ENCODE measurements at places on chromosomes 13 and 19.
A peak's percentile ranks its signal among the peaks of the same experiment; 100 is the strongest.

GRCh38 chr19:50461066-50461875, 15.0 kb upstream of the EMC10 start:
- DNase-seq, result peak; percentile 65

DNA sequence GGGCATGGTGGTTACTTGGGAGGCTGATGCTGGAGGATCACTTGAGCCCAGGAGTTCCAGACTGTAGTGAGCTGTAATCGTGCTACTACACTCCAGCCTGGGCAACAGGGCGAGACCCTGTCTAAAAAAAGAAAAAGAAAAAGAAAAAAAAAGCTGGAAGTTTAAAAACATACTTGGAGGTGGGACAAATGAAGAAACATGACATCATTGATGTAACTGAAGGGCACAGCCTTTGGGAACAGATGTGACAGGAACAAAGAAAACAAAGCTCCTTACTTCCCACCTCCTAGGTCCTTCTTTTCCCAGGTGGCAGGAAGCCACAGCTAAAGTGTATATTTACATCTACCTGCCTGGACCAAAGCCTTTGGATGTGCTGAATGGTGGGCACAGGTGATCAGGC, 1.9 kb downstream of the PEX11G start:
- DNase-seq, result no peak

- peak; percentile 34 for DNase-seq
Observed at GRCh38 chr13:113722921-113723320, 36.1 kb upstream of the TMEM255B start.

DNA sequence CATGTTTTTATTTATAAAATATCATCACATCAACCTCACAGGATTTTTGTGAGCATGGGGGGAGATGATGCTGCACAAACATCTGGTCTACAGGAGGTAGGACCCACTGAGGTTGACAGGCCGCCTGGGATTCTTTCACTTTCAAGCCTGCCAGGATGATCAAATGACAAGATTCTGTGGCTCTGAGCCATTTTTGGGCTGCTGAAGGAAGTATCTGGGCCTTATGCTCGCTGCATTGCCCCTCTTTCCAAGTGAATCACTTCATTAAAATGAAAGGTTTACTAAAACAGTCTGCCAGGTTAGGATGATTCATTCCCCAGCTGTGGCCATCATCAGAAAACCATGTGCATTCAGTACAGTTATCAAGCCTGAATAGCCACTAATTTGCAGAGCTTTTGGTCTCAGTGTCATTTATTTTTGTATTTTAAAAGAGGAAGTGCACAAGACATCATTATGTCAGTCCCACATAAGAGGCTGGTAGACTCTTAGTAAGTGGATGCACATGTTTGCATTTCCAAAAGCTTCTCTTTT, 34.4 kb downstream of the STARD13 start:
- peak; percentile 88 for DNase-seq

DNA sequence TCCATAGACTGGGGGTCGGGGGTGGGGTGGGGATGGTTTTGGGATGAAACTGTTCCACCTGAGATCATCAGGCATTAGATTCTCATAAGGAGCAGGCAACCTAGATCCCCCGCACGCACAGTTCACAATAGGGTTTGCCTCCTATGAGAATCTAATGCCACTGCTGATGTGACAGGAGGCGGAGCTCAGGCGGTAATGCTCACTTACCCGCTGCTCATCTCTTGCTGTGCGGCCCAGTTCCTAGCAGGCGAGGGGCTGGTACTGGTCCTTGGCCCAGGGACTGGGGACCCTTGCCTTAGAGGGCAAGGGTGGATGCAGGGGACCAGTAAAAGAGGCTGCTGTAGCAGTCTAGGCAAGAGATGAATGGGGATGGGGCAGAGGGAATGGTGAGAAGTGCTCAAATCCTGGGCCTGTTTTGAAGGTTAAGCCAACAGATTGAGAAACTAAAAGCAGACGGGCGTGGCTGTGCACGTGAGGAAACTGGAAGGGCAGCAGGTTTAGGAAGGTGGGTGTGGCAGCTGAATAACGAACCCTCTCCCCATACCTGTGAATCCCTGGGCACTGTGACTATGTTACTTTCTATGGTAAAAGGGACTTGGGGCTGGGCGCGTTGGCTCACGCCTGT, 1.5 kb upstream of the ERICH4 start:
- peak; percentile 50 for DNase-seq

GRCh38 chr19:18941628-18942354, 774 bp upstream of the HOMER3 start:
- DNase-seq, result no peak

DNA sequence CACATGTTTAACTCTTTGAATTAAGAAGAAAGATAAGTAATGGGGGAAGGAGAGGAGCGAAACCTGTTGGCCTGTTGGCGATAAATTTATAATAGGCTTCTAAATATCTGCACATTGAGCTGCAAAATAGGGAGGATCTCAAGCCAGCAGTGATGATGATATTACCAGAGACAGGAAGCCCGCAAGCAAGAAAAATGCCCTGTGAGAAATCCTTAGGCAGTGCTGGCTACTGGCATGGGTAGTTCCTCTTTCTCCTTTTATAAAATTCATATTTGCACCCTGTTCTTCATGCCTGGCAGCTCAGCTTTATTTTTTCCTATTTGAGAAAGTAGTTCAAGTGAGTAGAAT, 858 bp upstream of the USP12 start:
- DNase-seq, result no peak

- DNase-seq, result peak; percentile 12
Observed at GRCh38 chr13:49858178-49858856, 65.8 kb upstream of the KPNA3 start.

- no peak for DNase-seq
Observed at GRCh38 chr13:41130356-41130755, 2.2 kb downstream of the KBTBD6 start.

DNA sequence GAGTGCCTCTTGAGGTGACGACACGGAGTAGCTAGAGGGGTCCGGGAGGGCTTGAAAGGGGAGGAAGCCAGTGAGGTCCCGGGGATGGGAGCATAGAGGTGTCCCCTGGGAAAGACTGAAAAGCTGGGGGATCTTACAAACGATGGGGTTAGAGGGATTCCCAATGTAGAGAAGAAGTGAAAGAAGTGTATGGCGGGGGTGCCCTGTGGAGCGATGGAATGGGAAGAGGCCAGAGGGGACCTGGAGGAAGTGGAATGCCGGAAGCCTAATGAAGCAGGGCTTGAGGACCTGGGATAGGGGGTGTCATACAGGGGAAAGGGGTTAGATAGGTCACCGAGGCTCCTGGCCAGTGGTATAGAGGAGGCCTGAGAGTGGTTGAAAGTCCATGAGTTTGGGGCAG, 580 bp downstream of the AP2A1 start:
- DNase-seq, result no peak

GRCh38 chr13:113748101-113748861, 10.7 kb upstream of the TMEM255B start:
- peak; percentile 80 for DNase-seq

DNA sequence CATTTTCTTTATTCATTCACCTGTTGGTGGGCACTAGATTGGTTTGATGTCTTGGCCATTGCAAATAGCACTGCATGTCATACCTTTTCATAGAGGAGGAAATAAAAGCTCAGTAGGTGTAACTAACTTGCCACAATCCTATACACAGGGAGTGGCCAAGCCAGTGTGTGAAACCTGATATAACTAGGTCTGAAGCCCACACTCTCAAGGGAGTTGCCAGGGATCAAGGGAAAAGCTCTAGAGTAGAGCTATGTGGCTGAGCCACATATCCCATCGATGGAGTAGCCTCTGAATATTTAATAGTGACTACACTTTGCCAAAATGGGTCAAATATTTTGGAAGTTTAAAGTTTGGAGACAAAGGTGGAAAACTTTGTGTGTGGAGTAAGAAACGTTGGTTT, 66.1 kb upstream of the TSHZ3 start:
- DNase-seq, result no peak

DNA sequence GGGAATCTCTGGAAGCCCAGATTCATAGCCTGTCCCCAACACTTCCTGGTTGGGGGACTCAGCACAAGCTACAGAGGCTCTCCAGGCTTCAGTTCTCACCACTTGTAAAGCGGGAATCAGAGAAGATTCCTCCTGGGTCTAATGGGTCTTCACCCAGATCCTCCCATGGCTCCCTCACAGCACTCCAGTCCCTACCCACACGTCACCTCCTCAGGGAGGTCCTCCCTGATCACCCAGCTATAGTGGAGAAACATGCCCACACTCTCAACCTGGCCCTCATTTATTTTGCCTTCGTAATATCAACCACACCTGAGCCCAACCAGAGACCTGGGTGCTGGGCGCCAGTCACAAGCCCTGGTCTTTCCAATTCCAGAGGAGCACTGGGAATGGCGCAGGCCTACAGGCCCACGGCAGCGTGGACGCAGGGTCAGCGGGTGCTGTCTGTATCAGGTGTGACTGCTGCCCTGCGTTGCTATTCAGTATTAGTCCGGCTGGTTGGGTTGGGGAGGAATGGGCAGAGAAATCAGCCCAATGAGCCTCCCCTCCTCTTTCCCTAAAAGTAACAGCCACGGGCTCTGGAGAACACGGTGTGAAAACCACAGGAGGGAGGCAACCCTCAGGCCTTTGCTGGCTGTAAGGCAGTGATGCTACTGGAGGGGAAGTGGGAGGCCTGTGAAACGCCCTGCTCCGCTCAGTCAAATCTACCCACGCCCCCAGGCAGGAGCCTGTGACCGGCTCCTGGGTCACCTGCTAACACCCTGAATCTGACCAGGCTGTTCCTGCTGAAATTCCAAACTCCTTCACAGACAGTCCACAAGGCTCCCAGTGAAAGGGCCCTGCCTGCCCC, 5.2 kb downstream of the AKT2 start:
- DNase-seq, result no peak

DNA sequence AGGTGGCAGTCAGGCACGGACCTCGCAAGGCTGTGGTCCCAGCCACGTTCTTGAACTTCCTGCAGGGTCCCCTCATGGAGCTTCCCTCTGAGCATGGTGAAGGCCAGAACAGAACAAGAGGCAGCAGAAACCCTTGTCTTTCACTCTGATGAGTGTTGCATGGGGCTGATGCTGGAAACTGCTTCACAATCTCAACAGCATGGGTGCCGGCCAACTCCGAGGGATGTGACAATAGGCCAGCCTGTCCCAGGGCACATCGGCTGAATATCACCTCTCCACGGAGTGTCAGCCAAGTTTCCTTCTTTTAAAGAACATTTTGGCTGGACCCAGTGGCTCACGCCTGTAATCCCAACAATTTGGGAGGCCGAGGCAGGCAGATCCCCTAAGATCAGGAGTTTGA, 173.9 kb downstream of the FOXO1 start:
- DNase-seq, result no peak

- no peak for DNase-seq
Observed at GRCh38 chr19:52938761-52939160, 15.5 kb upstream of the ZNF888 start.

GRCh38 chr13:21434588-21434987, 24.5 kb downstream of the ZDHHC20 start:
- no peak for DNase-seq

DNA sequence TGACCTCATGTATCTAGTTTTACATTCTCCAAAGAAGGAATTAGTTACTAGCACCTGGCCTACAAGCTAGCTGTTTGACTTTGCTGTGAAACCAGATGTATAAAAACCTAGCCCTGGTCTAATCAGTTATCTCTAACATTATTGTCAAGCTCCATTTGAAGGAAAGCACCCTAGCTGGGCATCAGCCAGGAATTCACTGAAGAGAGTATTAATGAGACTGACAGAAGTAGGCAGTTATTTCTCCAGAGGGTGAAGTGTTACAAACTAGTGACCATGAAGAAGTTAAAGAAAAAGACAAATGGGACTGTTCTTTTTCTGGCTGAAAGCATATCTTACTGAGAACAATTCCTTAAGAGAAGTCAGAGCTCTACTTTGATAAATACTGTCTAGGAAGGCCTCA, 2529.3 kb upstream of the PCDH20 start:
- no peak for DNase-seq

Data from adrenal gland (tissue), 19 donors.